ENCODE measurements at places on chromosomes 13 and 19.
A peak's percentile ranks its signal among the peaks of the same experiment; 100 is the strongest.

DNA sequence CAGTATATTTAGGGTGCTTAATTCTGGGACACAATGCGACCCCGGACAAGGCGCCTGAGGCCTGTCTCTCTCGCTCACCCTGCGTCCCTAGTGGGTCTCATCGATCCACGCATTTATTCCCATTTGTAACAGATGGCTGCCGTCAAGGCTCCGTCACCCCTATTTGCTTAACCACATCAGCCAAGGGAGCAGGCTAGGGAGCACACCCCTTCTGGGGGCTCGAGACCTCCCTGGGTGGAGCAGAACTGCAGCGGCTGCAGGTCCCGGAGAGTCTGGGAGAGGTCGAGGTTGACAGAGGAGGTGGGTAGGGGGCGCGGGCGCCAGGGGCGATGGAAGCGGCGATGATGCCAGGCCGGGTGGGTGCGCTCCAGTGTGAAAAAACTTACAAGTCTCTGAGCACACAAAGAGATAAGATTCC is 507 bp downstream of the ALG5 start:
- no peak for DNase-seq

DNA sequence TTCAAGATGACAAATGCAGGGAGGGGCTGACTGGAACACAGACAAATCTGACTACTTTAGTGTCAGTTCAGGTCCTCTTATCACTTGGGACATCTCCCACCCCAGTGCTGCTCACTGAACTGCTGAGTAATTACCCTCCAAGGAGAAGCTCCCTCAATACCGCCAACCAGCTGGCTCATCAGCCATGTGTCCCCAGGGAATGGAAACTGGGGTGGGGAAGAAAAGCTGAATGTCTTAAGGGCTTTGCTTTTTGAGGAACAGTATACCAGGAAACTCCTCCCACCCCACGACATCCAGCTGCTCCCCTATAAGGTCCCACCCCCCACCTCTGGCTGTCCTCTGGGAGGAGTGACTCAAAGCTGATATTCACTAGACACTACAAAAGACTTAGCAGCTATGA is 2.0 kb downstream of the ZNF823 start:
- no peak for DNase-seq

GRCh38 chr13:28718196-28718542 is 601 bp downstream of the SLC46A3 start:
- peak; percentile 11 for DNase-seq

DNA sequence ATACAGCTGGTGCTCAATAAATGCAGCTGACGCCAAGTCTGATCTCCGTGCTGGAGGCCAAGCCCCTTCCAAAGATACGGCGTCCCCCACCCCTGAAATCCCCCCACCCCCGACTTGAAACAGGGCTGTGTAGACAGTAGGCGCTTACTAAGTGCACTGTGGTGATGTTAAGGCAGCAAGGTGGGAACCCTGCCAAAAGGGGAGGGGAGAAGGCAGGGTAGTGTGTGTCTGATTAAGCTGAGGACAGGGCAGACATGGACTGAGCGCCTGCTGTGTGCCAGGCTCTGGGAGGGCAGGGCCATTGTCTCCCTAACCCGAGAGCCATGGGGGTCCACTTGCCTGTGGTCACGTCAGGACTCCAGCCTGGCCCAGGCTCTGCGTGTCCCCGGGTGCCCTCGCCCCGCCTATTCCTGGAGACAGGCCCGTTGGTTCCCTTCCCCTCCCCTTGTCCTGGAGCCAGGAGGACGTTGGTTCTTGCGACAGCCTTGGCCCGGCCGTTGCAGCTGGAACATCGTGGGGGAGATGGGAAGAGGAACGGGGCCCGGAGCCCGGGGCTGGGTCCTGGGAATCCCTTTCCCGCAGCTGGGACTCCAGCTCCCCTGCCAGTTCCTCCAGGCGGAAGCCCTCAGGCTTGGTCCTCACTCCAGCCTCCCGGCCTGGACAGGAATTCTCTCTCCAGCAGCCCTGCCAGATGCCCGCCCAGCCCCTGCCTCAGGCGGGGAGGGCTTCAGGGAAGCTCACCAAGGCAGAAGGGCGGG is 1.7 kb upstream of the ELANE start:
- no peak for DNase-seq

GRCh38 chr13:27854606-27855005 is 62.3 kb downstream of the GSX1 start:
- no peak for DNase-seq

GRCh38 chr19:54448040-54448773 is 792 bp upstream of the LENG8 start:
- peak; percentile 61 for DNase-seq

- no peak for DNase-seq
Measured at GRCh38 chr13:37889102-37889501, 19.5 kb upstream of the TRPC4 start.

DNA sequence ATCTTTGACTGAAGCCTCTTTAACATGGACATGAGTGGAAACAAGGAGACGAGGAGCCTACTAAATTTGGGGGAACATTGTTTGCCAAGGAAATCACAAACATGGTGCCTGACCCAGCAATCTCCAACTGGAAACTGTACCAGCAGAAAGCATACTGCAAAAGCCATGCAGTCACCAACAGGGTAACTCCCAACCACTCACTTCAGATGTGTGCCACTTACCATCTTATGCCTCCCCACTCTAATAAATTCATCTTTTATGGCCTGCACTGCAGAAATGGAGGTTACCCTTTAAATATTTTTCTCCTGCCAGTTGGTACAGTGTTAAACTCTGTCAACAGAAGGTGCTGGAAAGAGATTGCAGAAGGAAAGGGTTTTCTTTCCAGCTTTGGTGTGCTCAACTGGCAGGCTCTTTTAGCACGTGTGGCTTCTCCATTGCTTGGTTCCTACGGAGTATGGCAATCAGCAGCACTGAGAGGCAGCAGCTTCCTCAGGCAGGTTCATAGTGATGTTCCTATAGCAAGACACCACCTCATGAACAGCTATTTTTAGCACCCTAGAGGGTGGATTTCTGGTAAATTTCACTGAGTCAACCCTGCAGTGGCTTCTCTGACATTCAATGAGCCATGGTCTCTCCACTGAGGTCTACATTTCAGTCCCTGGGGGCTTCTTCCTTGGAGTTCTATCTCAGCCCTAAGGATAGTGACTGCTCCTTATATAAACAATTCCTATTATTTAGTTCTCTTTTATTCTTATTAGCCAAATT is 21.4 kb downstream of the MIR17HG start:
- no peak for DNase-seq

GRCh38 chr13:33606692-33607091 is 211.3 kb upstream of the RFC3 start:
- DNase-seq: no peak

DNA sequence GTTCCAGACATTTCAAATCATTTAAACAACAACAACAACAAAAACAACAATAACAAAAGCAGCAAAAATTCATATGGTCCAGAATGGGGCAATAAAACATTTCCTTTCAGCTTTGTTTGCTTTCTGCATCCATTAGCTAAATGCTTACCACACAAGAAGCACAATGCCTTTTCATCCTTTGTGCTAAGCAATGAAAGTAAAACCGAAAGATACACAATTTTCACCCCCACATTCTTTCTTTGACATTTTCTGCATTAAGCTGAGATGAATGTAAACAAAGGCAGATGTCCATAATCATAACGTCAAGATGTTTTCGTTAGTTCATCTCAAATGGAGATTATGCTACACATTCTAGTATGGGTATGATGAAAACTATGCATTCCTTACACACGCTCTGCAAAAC is 568.5 kb downstream of the SLITRK6 start:
- DNase-seq: peak; percentile 24

- DNase-seq: no peak
Measured at GRCh38 chr13:23320926-23321534, 112.5 kb downstream of the SACS start.

GRCh38 chr19:47310819-47311218 is 1.2 kb downstream of the C5AR1 start:
- no peak for DNase-seq

DNA sequence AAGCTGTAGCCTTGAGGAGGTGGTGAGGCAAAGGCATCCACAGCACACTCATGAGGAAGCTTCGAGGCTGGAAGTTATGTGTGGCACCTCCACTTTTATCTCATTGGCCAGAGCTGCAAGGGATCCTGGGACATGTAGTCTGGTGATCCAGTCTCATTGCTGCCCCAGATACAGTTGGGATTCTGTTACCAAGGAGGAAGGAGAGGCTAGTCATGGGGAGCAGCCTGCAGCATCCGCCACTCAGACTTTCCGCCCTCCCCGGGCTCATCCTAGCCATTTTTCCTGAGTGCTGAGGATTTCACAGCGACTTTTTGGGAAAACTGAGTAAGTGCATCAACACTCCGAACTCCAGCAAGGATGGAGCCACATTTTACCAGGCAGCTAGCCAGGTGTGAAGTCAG is 74.4 kb downstream of the DPF1 start:
- DNase-seq: no peak

DNA sequence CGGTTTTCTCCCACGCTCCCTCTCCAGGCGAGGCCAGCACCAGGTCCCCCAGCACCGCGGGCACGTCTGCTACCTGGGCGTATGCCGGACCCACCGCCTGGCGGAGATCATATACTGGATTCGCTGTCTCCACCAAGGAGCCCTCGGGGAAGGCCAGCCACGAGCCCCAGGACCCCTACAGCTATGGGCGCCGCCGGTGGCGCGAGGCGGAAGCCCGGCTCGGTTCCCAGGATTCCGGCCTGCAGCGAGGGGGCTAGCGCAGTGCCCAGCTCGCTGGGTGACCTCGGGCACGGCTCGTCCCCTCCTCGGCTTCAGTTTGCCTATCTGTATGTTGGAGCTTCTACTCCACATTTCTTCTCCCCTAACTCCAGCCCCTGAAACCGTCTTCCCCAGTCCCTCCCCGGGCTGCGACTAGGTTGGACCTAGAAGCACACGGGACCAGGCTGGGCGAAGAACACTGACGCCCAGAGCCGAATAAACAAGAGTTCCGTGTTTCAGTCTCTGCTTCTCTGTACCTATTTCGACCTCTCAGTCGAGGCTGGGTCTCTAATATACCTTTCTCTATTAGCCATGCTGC is 749 bp upstream of the CPT1C start:
- DNase-seq: peak; percentile 84

- no peak for DNase-seq
Measured at GRCh38 chr19:38698225-38699026, 45.8 kb downstream of the CAPN12 start.

DNA sequence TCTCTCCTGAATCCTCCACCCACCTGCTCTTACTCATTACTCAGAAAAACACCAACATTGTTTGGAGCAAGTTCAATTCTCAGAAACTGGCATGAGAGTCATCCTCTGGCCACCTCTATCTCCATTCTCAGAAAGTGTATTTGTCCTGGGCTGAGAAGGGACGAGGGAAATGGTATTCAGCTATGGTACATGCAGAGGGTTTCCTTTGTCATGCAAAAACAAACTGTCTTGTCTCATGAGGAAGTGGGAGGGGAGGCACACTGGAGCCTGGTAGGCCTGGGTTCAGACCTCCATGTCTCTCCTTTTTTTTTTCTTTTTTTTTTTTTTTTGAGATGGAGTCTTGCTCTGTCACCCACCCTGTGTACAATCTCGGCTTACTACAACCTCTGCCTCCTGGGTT is 31.9 kb upstream of the LILRA2 start:
- DNase-seq: no peak

- DNase-seq: no peak
Measured at GRCh38 chr19:51531349-51532315, at the start of gene SIGLEC6. Gene SIGLEC6 (minus strand): TSS chr19:51531670. CDS start chr19:51531648, 22 bp downstream.

DNA sequence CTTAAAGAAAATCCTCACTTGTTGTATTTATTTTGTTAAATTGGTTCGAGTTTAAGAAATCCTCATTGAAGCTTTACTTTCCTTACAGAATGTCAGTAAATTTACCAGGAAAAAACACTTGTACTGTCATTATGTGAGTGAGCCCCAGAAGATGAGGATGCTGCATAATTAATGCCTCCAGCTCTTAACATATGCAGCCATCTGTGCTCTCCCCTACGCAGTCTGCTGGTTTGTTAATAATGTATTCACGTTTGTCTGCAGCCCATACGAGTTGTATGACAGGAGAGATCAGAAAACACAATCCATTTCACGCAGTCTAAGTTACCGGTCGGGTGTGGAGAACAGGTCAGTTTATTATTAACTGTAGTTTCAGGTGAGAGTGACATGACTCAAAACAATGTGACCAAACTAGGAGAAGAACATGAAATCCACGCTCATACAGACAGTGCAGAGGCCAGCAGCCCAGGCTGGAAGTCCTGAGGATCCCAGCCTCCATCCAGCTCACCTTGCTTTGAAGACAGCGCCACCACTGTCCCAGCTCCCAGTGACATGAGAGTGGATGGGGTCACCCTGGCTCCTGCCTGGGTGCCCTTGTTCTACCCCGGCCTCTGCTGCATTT is 19.8 kb upstream of the ATP11A start:
- DNase-seq: no peak

DNA sequence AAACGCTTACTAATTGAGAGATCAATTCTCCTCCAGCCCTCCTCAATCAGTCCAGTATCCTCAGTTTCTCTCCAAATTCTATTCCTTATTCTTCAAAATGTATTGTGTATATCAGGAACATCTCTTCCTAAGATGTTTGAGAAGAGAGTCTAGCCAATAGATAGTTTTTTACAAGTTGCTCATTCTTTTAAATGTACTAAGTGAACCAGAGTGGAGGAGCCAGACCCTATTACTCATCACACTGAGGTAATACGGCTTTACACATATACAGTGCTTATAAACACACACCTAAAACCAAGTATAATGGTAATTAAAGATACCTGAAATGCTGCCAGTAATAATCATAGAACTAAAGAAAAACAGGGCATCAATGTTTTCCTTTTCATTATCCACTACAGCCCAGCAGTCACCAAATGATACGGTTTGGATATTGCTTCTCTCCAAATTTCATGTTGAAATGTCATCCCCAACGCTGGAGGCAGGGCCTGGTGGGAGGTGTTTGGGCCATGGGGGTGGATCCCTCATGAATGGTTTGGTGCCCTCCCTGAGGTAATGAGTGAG is 45.2 kb upstream of the HMGB1 start:
- no peak for DNase-seq

GRCh38 chr19:45115809-45116615 is 23.0 kb downstream of the PPP1R37 start:
- peak; percentile 42 for DNase-seq

DNA sequence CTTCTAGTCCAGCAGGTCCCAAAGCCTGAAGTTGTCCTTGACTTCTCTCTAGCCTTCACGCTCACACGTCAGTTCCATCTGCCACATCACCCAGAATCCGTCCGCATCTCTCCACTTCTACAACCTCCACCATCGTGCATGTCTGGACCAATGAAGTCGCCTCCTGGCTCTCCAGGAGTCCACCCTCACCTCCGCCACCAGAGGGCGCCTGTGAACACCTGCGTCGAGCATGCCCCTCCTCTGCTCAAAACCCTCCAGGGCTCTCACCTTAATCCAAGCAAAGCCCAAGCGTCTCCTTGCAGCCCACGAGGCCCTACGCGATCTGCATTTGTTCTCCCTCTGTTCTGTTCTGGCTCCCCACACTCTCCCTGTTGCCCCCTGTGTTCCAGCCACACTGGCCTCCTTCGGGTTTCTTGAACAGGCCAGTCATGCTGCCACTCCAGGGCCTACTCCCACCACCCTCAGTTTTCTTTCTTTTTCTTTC is 3.7 kb downstream of the USHBP1 start:
- DNase-seq: peak; percentile 78

- no peak for DNase-seq
Measured at GRCh38 chr13:40974460-40975407, 44.4 kb downstream of the ELF1 start.

- DNase-seq: no peak
Measured at GRCh38 chr13:75339635-75340374, 142.2 kb downstream of the TBC1D4 start.

- no peak for DNase-seq
Measured at GRCh38 chr13:103140001-103140671, 73.9 kb upstream of the SLC10A2 start.
